ENCODE measurements at places on chromosomes 2 and 18. TPM values are rescaled to one million over a fixed set of nuclear protein-coding genes. Genes with fewer than 3 reads are reported as not detected.

GRP gene
- 0.81 TPM for total RNA-seq

IL1F10 gene
- not detected for total RNA-seq

DNA sequence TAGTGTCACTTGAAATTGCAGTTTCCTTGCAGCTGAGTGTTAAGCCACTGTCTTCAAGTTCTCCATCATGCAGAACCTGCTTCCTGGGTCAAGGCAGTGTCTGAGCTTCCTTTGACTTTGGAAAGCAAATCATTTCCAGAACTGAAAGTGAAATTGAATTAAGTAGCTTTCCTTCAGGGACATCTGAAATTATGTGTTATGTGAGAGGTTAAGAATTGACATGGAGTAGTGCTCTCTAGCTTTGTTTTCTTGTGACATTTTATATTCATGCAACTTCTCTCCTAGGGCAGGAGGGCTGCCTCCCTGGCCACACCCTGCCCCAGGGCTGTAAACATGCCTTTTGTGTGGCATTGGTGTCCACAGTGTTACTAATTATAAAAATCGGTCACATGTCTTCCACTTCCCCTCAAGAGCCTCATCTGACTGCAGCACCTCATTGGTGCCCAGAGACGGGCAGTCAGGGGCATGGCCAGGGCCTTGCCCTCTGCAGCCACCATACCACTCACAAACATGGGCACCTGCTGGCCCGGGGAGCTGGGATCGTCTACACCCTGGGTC is 14.4 kb downstream of the RAB12 start:
- no peak for DNase-seq

DNA sequence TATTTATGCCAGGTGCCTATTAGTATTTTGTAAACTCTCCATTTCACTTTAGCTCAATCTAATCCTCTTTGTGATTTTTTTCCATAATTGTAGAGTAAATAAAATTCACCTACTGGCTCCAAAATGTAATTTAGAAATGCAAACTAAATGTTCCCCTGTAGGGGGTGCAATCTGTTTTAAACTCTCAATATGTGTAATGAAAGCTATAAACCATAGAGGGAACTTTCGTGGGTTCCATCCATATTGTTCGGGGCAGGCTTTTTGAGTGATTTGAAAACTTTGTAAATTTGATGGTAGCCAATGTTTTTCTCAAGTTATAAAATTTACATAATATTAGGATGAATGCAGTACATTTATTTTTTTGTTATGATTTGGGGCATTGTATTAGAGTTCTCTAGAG is 49.4 kb downstream of the TSPYL6 start:
- no peak for DNase-seq

DNA sequence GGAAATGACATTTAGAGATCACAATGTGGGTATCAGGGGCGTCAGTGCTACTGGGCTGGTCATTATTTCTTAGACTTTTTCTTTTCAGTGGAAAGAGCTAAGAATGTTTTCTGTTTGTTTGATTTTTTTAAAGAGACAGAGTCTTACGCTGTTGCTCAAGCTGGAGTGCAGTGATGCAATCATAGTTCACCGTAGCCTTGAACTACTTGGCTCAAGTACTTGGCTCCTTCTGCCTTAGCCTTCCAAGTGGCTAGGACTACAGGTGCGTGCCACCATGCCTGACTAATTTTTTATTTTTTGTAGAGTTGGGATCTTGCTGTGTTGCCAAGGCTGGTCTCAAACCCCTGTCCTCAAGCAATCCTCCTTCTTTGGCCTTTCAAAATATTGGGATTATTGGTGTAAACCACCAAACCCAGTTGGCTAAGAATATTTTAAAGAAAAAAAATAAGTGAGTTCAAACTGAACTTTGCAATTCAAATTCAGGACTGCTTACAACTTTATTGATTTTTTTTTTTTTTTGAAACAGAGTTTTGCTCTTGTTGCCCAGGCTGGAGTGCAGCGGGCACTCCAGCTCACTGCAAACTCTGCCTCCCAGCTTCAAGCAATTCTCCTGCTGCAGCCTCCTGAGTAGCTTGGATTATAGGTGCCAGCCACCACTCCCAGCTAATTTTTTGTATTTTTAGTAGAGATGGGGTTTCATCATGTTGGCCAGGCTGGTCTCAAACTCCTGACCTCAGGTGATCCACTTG is 154.2 kb downstream of the MIB1 start:
- no peak for DNase-seq

GRCh38 chr2:626491-627339 is 50.5 kb downstream of the TMEM18 start:
- DNase-seq: no peak

- no peak for DNase-seq
These were observed 49.5 kb upstream of the CD226 start for GRCh38 chr18:69996951-69997798.

- DNase-seq: no peak
These were observed 70.2 kb downstream of the FAM124B start for GRCh38 chr2:224331698-224332097.

Measured in left colon (tissue), 2 donors.